Muscle of leg (tissue), 16 donors: ENCODE measurements at places on chromosomes 2 and 18. TPM values are rescaled to one million over a fixed set of nuclear protein-coding genes. Genes with fewer than 3 reads are reported as not detected.

Gene GALR1
- total RNA-seq = under 0.01 TPM

Gene KANSL1L
- total RNA-seq = 34.2 TPM

Gene ST8SIA5
- 1.0 TPM for total RNA-seq

Gene GNAL
- 1.7 TPM for total RNA-seq

GRCh38 chr2:207045531-207045930 is 106.2 kb downstream of the CPO start:
- DNase-seq = no peak

- no peak for DNase-seq
Observed at GRCh38 chr2:44833171-44834069, 108.1 kb upstream of the SIX3 start.

DNA sequence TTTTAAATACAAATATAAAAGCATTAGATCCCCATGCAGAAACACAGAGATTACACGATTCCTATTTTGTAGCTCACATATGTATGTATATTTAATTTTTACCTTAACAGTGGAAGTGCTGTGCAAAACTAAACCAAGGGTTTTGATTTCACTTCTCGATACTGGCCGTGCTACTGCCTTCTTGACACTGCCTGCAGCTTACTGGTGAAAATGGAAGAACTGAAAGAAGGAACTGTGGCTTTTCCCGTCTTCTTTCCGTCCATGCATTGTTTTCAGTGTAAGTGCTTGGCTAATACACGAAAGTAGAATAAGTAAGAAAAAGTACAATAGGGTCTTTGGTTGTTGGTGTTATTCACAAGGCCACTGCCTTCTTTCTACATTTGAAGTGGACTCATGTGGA is 129.5 kb downstream of the NDUFA10 start:
- peak; percentile 49 for DNase-seq

DNA sequence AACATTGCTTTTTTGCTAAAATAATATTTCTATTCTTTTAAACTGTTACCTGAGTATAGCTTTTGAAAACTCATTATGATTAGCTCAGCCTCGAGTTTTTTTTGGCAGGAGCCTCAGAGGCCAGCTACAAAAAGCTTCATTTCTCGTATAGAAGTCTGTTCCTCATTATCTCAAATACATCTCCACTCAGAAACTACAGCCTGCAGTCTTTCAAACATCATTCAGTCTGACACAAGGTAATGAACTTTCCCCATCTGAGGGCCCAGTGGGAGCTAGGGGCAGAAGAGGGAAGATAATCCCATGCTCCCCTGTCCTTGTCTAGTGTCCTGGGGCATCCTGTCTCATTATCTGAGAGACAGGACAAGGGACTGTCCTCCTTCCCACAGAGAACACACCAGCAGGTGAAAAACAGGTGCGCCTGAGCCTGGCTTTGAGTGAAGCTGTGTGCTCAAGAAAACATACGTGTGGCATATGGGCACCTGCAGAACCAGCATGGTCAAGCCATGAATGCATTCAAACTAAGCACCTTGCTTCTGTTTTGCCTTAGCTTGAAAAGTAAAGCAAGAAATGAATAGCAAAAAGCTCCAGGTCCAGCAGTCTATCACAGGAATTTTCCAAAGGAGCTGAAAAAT is 247.5 kb downstream of the MREG start:
- DNase-seq = peak; percentile 44

- DNase-seq = peak; percentile 79
Observed at GRCh38 chr2:239267288-239267951, 133.4 kb downstream of the HDAC4 start.

GRCh38 chr2:136916131-136916530 is 150.8 kb downstream of the THSD7B start:
- DNase-seq = no peak

DNA sequence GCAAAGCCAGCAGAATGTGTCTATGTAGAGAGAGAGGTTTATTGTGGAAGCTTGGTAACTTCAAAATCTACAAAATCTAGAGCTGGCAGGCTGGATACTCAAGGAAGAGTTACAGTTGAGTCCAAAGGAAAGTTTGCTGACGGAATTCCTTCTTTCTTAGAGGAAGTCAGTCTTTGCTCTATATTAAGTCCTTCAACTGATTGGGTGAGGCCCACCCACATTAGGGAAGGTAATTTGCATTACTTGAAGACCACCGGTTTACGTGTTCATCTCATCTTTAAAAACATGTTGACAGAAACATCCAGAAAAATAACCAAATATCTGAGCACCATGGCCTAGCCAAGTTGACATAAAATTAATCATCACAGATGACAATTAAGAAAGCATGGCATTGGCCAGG is 101.5 kb downstream of the TEX51 start:
- no peak for DNase-seq

GRCh38 chr2:134262684-134263083 is 8.8 kb downstream of the MGAT5 start:
- no peak for DNase-seq

DNA sequence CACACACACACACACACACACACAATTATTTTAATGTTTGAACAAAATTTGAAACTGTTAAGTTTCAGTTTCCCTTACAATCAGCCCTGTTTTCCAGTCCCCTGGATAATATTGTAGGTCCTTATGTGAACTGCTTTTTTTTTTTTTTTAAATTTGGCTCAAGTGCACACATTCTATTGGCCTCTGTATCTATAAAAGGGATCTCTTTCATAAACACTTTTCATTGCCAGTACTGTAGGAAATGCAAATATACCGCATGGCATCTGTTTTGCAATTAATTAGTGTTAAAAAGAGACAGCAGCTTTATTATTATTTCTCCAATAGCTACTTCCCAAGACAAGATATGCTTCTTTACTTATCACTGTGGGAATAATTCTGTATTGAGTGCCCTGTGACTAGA is 738.7 kb downstream of the EPHA4 start:
- DNase-seq = peak; percentile 17
